ENCODE measurements at places on chromosomes 1 and 21. TPM values are rescaled to one million over a fixed set of nuclear protein-coding genes. Genes with fewer than 3 reads are reported as not detected.
A peak's percentile ranks its signal among the peaks of the same experiment; 100 is the strongest.

Gene OXCT2
- total RNA-seq, result not detected

Gene GPR157
- 2.1 TPM for total RNA-seq

DNA sequence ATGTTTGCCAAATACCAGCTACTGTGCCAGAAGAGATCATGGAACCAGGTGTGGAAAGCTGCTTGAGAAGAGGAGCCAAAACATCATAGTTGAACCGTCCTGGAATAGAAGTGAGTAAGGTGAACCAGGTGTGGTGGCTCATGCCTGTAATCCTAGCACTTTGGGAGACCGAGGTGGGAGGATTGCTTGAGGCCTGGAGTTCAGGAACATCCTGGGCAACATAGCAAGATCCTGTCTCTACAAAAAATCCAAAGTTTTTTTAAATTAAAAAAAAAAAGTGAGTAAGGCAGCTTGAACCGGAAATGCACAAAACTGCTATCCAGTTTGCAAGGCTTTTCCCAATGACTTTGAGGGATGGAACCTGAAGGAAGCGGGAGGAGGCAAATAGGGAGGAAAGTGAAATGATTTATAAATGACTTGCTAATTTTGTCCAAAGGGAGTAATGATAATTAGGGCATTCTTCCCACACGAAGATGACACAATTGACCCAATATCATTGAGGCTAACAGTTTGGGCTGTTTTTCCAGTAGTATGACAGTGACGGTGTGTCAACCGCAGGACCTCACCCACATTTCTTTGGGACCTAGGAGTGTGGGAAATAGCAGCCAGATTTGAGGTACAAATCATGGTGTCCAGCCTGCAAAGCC is 1.5 kb upstream of the CNN3 start:
- H3K36me3 ChIP-seq, result no peaks in the 10 kb centered on the region
- no peak for DNase-seq
- H3K27me3 ChIP-seq, result peaks cover 16% of the 10 kb centered on the region
- no peak overlapping the region for H3K27ac ChIP-seq
- no peak overlapping the region for H3K4me3 ChIP-seq

DNA sequence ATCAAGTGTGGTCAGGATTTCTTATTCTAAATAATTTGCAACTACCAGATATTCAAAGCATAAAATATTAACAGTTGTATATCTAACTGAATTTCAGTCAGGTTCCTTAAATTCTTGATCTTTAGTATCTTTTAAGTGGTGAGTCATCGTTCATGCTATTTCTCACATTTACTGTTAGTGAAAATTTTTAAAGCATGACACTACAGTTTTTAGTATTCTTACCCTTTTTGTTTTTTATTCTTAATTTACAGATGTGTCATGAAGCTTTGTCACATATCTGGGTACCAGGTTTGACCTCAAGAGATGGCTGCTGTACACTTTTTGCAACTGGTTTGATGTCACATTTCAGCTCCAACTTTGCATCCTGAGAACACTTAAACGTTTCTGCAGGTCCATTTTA is 12.7 kb downstream of the AKIRIN1 start:
- H3K27me3 ChIP-seq, result no peaks in the 10 kb centered on the region
- no peak overlapping the region for H3K27ac ChIP-seq
- no peak for DNase-seq
- peaks cover 95% of the 10 kb centered on the region for H3K36me3 ChIP-seq
- H3K4me3 ChIP-seq, result no peak overlapping the region
- H3K4me1 ChIP-seq, result peaks cover 6% of the 10 kb centered on the region

DNA sequence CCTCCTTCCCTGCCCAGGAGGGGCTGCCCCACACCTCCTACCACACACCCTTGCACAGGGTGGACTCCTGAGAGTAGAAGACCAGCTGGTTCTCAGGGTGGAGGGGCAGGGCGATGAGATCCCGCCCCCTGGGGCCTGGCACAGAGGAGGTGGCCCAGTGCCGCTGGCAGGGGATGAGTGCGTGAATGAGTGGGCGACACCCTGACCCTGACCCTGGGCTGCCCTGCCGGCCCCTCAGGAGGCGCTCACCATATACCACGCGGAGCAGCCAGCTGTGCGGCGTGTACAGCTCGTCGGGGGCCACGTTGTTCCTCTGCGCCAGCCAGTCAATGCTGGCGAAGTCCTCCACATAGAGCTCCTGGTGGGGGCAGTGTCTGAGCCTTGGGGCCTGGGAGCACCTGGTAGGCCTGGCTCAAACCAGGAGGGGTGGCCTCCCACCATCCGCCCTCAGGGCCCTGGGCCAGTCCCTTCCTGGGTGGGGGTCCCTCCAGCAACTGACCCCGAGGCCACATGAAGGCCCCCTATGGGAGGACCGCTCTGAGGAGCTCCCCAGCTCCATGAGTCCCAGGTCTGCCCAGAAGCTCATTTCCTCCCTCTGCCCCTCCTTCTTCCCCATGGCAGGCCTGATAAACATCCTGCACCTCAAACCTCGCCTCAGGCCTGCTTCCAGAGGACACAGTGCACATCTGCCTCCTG is 13.0 kb downstream of the LSS start:
- no peak for DNase-seq
- no peaks in the 10 kb centered on the region for H3K27me3 ChIP-seq
- peaks cover 24% of the 10 kb centered on the region for H3K36me3 ChIP-seq
- H3K27ac ChIP-seq, result no peak overlapping the region

DNA sequence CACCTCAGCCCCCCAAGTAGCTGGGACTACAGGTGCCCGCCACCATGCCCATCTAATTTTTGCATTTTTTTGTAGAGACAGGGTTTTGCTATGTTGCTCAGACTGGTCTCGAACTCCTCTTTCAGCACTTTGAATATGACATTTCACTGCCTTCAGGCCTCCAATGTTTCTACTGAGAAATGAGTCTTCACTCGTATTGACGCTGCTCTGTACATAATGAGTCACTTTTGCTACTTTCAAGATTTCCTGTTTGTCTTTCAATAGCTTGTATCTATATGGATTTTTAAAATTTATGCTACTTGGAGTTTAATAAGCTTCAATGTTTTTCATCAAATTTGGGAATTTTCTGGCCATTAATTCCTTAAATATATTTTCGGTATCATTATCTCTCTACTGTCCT is 64.7 kb downstream of the GORAB start:
- no peak overlapping the region for H3K27ac ChIP-seq
- no peaks in the 10 kb centered on the region for H3K27me3 ChIP-seq
- H3K4me1 ChIP-seq, result no peaks in the 10 kb centered on the region

GRCh38 chr1:56212143-56212542 is 367.2 kb downstream of the PLPP3 start:
- no peaks in the 10 kb centered on the region for H3K27me3 ChIP-seq
- no peak overlapping the region for H3K4me3 ChIP-seq
- no peak overlapping the region for H3K27ac ChIP-seq
- H3K4me1 ChIP-seq, result no peaks in the 10 kb centered on the region
- no peaks in the 10 kb centered on the region for H3K36me3 ChIP-seq
- no peak for DNase-seq

GRCh38 chr1:28296401-28297261 is 32.2 kb upstream of the MED18 start:
- no peak overlapping the region for H3K4me3 ChIP-seq
- H3K36me3 ChIP-seq, result no peaks in the 10 kb centered on the region
- no peak for DNase-seq

GRCh38 chr1:188386161-188386560 is 1557.4 kb downstream of the PLA2G4A start:
- H3K4me1 ChIP-seq, result no peaks in the 10 kb centered on the region
- H3K4me3 ChIP-seq, result no peak overlapping the region
- H3K27ac ChIP-seq, result no peak overlapping the region
- H3K36me3 ChIP-seq, result no peaks in the 10 kb centered on the region
- no peak for DNase-seq

GRCh38 chr1:43783671-43784205 is 76.4 kb downstream of the ST3GAL3 start:
- no peaks in the 10 kb centered on the region for H3K4me1 ChIP-seq
- DNase-seq, result no peak
- no peaks in the 10 kb centered on the region for H3K27me3 ChIP-seq
- H3K36me3 ChIP-seq, result no peaks in the 10 kb centered on the region
- no peak overlapping the region for H3K27ac ChIP-seq
- H3K4me3 ChIP-seq, result no peak overlapping the region

DNA sequence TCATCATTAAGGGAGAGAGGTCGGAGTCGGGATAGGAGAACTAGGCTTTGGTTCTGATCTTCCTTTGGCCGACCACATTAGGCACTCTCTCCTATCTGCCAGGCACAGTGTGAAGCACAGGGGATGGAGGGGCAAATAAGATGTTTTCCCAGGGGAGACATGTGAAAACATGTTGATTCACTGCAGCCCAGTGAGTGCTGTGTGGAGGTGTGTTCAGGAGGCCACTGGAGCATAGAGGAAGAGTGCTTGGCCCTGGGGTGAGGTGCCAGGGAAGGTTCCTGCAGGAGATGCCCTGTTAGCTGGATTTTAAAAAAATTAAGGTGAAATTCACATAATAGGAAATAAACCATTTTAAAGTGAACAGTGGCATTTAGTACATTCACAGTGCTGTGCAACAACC is 3.7 kb downstream of the VANGL2 start:
- peaks cover 26% of the 10 kb centered on the region for H3K27me3 ChIP-seq
- no peak overlapping the region for H3K4me3 ChIP-seq
- peaks cover 15% of the 10 kb centered on the region for H3K4me1 ChIP-seq
- no peak overlapping the region for H3K27ac ChIP-seq
- DNase-seq, result no peak

- no peaks in the 10 kb centered on the region for H3K36me3 ChIP-seq
- no peak overlapping the region for H3K27ac ChIP-seq
- H3K27me3 ChIP-seq, result no peaks in the 10 kb centered on the region
- H3K4me1 ChIP-seq, result no peaks in the 10 kb centered on the region
Observed at GRCh38 chr1:215761446-215761845, 194.3 kb downstream of the KCTD3 start.

- H3K27ac ChIP-seq, result no peak overlapping the region
- no peak overlapping the region for H3K4me3 ChIP-seq
- H3K4me1 ChIP-seq, result no peaks in the 10 kb centered on the region
- no peak for DNase-seq
- no peaks in the 10 kb centered on the region for H3K27me3 ChIP-seq
Observed at GRCh38 chr1:20873311-20873710, 86.2 kb upstream of the HP1BP3 start.

DNA sequence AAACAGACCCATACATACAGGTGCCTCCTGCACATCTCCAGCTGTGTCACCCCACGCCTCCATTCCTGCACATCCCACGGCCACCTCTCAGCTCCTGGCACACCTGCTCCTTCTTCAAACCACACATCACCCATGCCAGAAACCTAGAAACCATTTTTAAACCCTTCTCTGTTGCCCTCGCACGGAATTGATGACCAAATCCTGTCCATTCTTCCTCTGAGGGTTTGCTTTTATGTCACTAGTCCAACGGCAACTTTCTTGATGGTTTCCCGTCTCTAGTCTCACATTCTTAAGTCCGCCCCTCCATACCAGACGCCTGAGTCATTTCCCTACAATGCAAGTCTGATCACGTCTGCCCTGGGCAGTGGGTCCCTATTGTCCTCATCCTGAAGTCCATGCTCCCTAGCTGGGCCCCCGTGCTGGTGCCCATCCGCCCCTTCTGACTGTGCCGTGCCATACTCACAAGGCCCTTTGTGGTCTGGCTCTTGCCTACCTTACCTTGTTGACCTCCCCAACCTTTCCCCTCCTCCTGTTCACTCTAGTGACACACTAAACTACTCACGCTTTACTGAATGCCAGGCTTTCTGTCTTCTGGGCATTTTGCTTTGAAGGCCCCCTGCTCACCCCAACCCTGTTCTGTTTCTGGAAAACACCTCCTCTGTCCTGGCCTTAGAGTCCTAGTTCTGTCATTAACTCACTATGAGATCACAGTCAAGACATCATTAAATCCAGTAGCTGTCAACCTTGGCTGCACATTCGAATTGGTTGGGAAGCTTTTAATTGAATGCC is 17.6 kb downstream of the SLC2A1 start:
- peaks cover 53% of the 10 kb centered on the region for H3K36me3 ChIP-seq
- H3K4me1 ChIP-seq, result peaks cover 100% of the 10 kb centered on the region
- H3K27me3 ChIP-seq, result no peaks in the 10 kb centered on the region
- DNase-seq, result no peak
- H3K27ac ChIP-seq, result peak overlapping the region; percentile 39

DNA sequence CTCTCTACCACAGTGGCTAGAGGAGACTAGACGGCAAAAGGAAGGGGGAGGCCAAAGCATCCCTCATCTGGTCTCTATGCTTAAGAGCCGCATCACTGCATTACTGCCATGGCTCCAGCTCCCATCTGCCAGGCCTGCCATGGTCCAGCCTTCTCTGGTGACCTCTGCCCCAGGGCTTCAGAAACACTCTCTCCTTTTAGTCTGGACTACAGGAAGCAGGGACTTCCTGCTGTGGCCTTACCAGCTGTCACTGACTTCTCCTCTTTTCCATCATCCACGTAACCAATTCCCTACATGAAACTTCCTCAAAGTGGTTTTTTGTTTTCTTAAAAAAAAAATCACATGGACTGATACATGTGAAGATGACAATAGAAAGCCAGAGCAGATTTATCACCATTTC is 323.1 kb upstream of the NFIA start:
- no peaks in the 10 kb centered on the region for H3K4me1 ChIP-seq
- H3K4me3 ChIP-seq, result no peak overlapping the region
- no peak overlapping the region for H3K27ac ChIP-seq

GRCh38 chr1:159163614-159164228 is 7.7 kb upstream of the CADM3 start:
- H3K36me3 ChIP-seq, result no peaks in the 10 kb centered on the region
- DNase-seq, result no peak
- no peaks in the 10 kb centered on the region for H3K4me1 ChIP-seq
- H3K4me3 ChIP-seq, result no peak overlapping the region

Gene CCDC27
- total RNA-seq, result not detected

DNA sequence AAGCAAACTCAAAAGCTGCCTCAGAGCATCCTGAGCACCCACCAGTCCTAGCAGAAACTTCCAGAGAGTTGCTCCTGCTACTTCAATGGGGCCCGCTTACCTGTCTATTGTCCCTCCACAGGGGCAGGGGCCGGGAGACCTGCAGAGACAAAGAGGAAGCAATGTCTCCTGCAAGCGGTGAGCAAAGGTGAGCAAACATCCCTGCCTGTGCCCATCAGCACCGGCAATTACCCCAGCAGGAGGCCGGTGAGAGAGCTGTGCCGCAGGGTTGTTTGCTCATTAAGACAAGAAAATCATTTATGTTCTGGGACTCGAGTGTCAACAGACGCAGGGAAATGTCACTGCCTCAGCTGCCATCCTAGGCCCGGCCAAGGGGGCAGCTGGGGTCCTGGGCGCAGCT is 53.8 kb upstream of the TARDBP start:
- H3K36me3 ChIP-seq, result no peaks in the 10 kb centered on the region
- DNase-seq, result no peak
- no peaks in the 10 kb centered on the region for H3K27me3 ChIP-seq
- H3K4me3 ChIP-seq, result no peak overlapping the region
- H3K4me1 ChIP-seq, result peaks cover 8% of the 10 kb centered on the region

Gene TRAPPC3
- 18.4 TPM for total RNA-seq

Gene AMY1C
- total RNA-seq, result not detected
